ENCODE measurements at places on chromosomes 16 and 17. TPM values are rescaled to one million over a fixed set of nuclear protein-coding genes. Genes with fewer than 3 reads are reported as not detected.

Gene ACSM5
- total RNA-seq = not detected

Gene TPSG1
- total RNA-seq = not detected

DNA sequence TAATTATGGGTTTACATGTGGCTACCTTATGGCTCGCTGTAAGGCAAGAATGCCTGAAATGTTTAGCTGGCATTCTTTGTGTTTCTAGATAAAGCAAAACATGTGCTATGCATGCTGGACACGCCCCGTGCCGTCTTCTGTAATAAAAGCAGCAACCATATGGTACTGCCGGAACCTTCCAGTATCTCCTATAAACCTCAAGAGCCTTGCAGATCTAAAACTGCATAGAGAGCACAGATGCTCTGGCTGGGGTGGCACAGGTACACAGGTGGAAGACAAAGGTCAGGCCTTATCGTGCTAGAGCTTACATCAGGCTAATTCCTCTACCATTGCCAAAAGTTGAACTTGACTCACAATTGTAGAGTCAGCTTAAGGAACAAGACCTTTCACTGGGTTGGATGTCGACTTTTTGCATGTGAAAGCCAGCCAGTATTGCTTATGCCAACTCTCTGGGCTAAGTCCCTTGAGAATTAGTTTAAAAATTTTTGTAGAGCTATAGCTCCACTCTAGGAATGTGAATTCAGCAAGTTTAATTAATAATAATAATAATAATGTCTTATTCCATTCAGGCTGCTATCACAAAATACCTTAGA lies 187.4 kb upstream of the CACNG5 start:
- no peak for DNase-seq

Gene GPRC5C
- total RNA-seq = 0.76 TPM

Gene TSEN54
- total RNA-seq = 71.5 TPM

Gene RTN4RL1
- 1.0 TPM for total RNA-seq

All from activated T-cell treated with anti-CD3 and anti-CD28 coated beads, Interleukin-2, amount 50 U/mL, for 4 hours (primary cell).